ENCODE measurements at places on chromosomes 2 and 18.
A peak's percentile ranks its signal among the peaks of the same experiment; 100 is the strongest.

GRCh38 chr2:69501301-69501700 is 64.1 kb upstream of the NFU1 start:
- no peak for DNase-seq

DNA sequence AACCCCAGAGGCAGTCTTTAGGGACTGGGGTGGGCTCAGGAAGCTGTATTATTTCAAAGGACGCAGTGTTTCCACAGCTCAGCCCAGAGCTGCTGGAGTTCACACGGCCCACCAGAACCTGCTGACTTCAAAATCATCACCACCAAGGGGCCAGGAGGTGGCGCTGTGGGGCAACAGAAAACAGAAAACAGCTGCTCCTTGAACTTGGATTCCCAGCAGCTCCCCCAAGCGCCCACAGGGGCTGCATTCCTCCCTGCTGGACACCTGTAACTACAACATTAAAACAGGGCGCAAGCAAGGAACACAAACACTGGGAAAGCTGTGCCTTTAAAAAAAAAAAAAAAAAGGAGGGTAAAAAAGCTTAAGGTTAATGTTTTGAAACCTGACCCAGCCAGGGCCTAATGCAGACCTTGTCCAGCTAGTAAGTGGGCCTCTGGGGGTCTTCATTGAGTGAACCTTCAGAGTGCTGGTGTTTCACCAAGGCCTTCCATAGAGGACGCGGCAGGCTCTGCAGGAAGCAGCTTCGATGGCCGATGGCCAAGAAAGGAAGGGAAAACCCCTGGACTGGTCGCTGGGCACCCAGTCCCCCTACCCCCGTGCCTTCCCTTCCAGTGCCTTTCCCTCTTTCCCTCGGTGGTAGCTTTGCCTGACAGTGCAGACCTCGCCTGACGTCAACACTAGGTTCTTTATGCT is 25.9 kb downstream of the MLPH start:
- DNase-seq, result peak; percentile 78

DNA sequence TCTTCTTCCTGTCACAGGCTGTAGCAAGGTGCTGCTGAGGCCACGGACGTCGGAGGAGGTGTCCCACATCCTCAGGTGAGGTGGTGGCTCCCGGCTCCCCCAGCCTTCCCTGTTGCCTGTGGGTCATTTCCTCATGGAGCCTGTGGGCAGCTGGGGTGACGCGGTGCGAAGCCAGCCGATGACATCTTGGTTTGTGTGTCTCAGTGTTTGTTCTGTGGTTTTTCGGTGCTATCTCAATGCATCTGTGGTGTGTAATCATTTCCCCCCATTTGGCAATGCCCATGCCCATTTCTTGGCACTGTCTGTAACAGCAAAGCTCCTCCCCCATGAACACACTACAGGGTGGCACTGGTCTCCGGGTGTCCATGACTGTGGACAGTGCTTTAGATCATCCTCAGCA is 6.6 kb downstream of the D2HGDH start:
- no peak for DNase-seq

DNA sequence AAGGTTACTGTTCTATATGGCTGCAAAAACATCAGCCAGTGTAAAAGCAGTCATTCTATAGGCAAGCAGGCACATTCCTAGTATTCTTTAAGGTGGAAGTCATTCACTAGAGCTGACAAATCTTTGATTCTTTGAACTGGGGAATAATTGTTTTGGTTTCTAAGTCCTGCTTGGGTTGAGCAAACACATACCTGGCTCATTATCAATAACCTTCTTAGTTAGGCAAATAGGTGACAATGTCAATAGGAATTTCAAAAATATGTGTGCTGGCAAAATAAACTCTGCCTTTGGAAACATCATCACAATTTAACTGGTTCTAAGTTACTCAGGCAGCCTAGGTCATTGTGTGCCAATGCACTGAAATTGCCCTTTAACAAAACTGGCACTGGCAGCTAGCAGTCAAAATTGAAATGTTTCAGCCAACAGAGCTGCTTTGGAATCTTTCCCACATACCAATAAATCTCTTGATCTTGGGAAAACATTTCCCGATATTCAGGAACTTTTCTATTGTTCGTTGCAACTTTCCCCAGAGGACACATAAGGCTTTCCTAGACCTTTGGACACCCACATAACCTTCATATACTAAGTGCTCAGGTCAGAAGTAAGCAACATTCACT is 402.0 kb upstream of the MMADHC start:
- DNase-seq, result no peak

DNA sequence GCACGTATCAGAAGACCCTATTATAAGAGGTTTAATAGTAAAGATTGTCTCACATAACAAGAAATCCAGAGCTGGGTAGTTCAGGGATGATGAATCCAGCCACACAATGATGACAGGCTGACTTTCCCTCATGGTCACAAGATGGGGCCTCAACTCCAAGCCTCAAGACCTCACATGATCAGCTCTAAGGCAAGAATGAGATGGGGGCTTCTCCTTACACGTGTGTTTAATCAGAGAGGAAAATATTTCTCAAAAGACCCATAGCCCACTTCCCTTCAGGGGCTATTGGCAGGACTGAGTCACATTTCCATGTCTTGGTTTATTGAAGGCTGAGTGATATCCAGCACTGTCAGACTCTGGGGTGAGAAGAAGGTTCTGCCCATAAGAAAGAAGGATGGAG is 100.2 kb upstream of the FOSL2 start:
- no peak for DNase-seq

DNA sequence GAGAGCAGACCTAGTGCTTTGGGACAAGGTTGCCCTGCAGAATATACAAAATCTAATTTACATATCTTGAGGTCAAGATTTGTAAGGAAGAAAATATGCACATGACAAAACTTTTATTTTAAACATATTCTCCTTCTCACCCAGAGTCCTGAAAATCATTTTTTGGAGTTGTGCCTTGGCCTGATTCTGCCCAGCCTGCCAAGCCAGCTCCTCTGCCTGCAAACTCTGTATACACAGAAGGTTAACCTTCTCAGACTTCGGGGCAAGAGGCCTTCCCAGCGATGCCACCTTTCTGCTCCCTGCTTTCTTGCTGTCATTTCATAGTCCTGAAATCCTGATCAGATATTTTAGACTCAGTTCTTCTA is 95.8 kb upstream of the CAVIN2 start:
- DNase-seq, result no peak

- DNase-seq, result no peak
These were observed 12.4 kb downstream of the SLC8A1 start for GRCh38 chr2:40439473-40439872.

DNA sequence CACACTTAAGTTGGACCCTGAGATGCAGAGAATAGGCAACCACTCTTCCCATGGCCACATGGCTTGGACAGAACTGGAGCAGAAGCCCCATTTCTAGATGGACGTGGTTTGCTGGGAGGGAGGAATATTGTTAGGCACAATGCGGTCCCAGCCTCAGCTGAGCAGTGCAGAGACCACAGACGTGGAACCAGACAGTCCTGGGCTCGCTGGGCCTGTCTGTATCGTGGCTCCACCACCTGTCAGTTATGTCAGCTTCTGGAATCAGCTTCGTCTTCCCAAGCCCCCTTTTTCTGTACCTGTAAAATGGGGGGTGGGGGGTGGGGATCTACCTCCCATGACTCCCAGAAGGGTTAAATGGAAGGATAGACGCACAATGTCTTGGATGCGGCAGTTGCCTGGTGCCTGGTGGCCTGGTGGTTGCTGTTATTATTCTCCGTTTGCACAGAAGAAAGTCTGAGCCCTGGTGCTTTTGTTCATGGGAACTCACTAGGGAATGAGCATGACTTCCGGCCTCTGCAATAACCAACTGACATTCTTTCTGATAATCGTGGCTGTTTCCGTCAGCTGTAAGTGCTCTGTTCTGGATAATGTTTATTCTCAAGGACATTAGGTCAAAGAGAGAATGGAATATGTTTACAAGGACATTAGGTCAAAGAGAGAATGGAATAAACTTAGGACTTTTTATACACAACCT is 31.4 kb downstream of the COLEC11 start:
- no peak for DNase-seq

- peak; percentile 47 for DNase-seq
These were observed 1.2 kb downstream of the TCF7L1 start for GRCh38 chr2:85134255-85134895.

DNA sequence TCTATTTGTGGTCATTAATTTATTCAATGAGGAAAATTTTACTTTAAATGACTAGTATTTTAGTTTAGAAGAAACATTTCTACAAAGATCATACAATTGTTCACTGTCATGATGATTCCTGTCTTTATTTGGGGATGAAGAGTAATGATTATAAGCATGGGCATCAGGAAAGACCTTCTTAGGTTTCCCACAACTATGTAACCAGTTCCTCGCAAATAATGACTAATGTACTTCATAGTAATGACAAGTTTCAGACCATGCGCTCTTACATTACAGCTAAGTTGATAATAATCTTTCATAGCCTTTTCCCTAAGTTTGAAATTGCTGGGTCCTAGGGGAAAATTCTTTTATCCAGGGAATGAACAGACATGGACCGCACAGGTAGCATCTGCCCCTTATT is 90.5 kb downstream of the MYO5B start:
- DNase-seq, result no peak

GRCh38 chr2:159897720-159898119 is 99.7 kb upstream of the CD302 start:
- no peak for DNase-seq

- no peak for DNase-seq
These were observed 14.7 kb upstream of the SP3 start for GRCh38 chr2:173979751-173980351.

- DNase-seq, result no peak
These were observed 386.2 kb downstream of the PTH2R start for GRCh38 chr2:208792766-208793165.

- DNase-seq, result no peak
These were observed 149.6 kb upstream of the SMAD7 start for GRCh38 chr18:49100226-49100968.

GRCh38 chr2:58984731-58985130 is 743.6 kb upstream of the FANCL start:
- DNase-seq, result no peak

DNA sequence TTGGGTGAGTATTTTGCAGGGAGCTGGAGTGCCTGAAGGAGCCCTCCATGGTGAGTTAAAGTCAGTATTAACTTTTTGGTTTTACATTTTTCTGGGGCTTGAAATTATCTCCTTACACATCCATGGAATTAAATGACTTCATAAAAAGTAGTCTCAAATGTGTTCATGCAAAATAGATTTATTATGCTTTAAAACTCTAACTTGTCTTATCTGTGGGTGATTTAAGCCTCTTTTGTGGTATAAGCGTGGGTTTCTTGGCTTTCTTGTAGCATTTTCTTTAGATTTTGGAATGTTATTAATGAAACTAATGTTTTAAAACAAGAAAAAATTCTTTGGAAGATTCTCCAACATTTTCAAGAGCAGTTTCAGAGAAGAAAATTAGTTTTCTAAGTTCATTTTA is 27.8 kb downstream of the NABP1 start:
- DNase-seq, result no peak

GRCh38 chr2:176488431-176488830 is 219.2 kb downstream of the MTX2 start:
- DNase-seq, result no peak

DNA sequence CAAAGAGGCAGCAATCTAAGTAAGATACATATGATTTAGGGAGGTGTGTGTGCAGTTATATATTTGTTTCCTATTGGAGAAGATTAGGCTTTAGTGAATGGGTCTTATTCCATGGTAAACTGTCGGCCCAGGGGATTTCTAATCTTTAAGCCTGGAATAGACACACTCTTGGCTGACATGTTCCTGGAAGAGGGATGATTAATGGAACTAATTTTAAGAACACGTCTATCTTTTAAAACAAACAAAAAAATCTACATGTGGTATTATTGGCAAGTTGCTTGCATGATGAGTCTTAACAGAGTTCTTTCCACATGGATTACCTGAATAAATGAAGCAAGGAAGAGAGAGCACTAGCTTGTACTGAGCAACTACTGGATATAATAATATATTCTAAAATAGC is 114.2 kb upstream of the NT5C1B start:
- no peak for DNase-seq

DNA sequence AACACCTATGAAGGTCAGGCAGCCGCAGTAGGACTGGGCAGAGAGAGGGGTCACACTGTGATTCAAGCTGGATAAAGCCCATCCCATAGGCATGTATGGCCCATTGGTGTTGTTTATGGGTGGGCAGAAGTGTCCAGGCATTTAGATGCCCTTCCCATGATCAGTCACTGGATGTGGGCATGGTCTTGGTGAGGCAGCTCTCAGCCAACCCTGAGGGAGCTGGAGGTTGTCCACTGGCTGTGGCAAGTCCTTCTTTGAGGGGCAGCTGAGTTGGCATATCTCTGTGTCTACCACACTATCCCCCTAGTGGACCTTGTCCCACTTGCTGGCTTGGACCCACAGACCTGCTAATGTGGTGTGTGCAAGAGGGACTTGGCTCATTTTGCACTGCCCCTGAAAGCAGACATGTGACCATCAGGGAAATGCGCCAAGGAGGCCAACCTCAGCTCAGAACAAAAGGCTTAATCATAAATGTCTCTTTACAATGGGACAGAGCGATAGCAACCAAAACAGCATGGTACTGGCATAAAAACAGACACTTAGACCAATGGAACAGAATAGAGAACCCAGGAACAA is 82.0 kb downstream of the TMEM17 start:
- no peak for DNase-seq

DNA sequence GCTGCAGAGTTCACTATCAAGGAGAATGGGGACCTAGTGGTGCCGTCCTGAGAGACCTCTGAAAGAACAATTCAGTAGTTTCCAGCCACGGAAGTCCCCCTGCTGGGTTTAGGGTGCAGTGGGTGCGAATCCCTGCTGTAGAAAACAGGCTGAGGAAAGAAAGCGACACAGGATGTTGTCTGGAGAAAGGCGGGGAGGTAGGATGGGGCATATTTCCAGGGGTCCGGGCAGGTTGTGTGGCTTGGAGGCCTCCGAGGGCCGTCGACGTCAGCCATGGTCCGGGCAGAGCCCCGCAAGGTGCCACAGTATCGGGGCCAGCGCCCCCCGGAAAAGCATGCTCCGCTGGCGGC is 807 bp upstream of the CREB1 start:
- no peak for DNase-seq

DNA sequence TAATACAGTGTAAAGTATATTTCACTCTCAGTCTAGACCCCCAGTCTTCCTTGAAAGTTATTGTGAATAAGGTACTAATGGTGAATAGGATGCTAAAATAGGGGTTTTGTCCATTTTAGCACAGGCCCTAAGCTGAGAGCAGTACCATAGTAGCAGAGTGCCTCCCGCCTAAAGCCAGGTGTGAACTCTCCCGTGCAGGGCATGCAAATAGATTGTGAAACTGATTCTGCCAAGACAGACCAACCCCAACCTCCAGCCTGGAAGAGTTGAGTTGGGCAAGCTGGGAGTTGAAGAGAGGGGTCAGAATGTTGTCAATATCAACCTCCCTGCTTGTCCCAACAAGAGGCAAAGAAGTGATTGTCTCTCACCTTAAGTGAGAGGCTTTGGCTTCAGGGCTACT is 97.4 kb upstream of the CYRIA start:
- no peak for DNase-seq

- DNase-seq, result no peak
These were observed 49.2 kb upstream of the DARS1 start for GRCh38 chr2:136034629-136035028.

DNA sequence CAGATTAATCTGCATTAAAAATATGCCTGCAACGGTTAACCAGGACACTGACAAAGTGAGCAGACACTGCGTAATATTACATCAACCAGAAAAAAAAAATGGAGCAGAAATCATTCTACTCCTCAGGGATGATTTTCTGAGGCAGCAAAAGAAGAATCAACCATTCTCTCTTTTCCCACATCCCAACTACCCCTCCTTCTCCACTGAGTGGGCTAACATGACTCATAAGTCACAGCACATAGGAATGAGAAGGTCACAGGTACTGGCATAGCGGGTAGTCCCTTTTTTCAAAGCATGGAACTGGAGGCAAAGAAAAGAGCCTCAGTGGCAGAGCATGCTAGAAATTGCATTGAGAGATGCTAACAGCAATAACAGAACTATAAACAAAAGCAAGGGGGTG is 54.3 kb upstream of the TSPYL6 start:
- DNase-seq, result no peak
